ENCODE measurements at places on chromosomes 3 and 15. TPM values are rescaled to one million over a fixed set of nuclear protein-coding genes. Genes with fewer than 3 reads are reported as not detected.
A peak's percentile ranks its signal among the peaks of the same experiment; 100 is the strongest.

- no peaks in the 10 kb centered on the region for H3K4me1 ChIP-seq
- no peak overlapping the region for H3K4me3 ChIP-seq
- H3K36me3 ChIP-seq: no peaks in the 10 kb centered on the region
- H3K27ac ChIP-seq: no peak overlapping the region
- DNase-seq: no peak
Observed at GRCh38 chr3:64393193-64393592, 167.9 kb upstream of the PRICKLE2 start.

Gene PATL2
- 1.2 TPM for total RNA-seq

DNA sequence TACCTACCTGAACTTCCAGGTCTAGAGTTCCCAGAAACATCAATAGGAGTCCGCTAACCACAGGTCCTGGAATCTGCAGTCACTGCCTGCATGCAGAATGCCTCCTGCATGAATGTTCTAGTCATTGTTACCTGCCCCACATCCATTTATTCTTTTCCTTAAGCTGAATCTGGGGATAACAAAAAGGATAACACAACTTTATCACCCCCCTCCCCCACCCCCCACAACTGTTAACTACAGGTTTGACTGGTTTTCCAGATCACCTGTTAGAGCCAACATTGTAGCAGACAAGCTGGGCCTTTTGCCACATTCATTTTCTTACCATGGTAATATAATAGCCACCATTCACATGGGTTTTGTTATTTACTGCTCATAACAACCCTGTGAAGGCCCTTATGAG lies 4.6 kb upstream of the CTSH start:
- no peak overlapping the region for H3K27ac ChIP-seq
- no peaks in the 10 kb centered on the region for H3K27me3 ChIP-seq
- no peaks in the 10 kb centered on the region for H3K36me3 ChIP-seq
- no peaks in the 10 kb centered on the region for H3K4me1 ChIP-seq
- no peak for DNase-seq

GRCh38 chr3:67655364-67656121 lies 1.1 kb upstream of the SUCLG2 start:
- H3K27ac ChIP-seq: no peak overlapping the region
- no peaks in the 10 kb centered on the region for H3K27me3 ChIP-seq
- DNase-seq: peak; percentile 35
- no peak overlapping the region for H3K4me3 ChIP-seq

Gene ELL3
- total RNA-seq: 34.9 TPM

DNA sequence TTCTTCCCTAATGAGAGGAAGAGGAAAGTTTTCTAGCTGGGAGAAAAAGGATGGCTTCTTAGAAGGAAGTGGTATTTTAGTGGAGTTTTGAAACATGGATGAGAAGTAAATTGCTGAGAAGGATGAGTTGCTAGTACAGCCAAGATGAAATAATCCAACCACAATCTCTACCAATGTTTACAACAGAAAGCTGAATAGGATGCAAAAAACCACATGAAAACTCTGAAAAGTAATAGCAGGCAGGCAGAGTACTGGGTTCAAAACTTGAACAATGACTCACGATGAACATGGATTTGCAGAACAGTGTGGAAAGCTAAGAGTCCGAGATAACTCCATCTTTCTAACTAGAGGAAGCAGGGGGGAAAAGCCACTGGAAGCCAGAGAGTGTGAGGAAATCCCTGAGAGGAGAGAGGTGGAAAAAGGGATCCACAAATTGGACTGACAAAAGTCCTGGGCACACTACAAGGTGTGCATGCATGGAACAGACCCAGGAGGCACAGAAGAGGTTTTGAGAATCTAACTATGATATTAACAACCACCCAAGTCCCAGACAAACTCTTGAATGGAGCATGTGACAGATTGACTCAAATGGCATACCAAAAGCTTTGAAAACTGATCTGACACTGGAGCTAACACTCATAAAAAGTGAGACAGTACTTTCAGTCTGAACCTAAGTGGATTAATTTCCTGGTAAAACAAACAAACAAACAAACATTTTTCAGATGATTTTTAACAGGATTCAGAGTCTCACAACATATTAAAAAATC lies 76.7 kb downstream of the ST6GAL1 start:
- no peaks in the 10 kb centered on the region for H3K4me1 ChIP-seq
- no peak overlapping the region for H3K4me3 ChIP-seq
- H3K36me3 ChIP-seq: no peaks in the 10 kb centered on the region

Measured in colonic mucosa (tissue), 4 donors.